CD8-positive, alpha-beta T cell (primary cell): ENCODE measurements at places on chromosomes 5 and 9.

- DNase-seq = no peak
Measured at GRCh38 chr5:126814721-126815404, 37.9 kb downstream of the LMNB1 start.

GRCh38 chr5:138720840-138721239, 32.4 kb upstream of the CTNNA1 start:
- no peak for DNase-seq

DNA sequence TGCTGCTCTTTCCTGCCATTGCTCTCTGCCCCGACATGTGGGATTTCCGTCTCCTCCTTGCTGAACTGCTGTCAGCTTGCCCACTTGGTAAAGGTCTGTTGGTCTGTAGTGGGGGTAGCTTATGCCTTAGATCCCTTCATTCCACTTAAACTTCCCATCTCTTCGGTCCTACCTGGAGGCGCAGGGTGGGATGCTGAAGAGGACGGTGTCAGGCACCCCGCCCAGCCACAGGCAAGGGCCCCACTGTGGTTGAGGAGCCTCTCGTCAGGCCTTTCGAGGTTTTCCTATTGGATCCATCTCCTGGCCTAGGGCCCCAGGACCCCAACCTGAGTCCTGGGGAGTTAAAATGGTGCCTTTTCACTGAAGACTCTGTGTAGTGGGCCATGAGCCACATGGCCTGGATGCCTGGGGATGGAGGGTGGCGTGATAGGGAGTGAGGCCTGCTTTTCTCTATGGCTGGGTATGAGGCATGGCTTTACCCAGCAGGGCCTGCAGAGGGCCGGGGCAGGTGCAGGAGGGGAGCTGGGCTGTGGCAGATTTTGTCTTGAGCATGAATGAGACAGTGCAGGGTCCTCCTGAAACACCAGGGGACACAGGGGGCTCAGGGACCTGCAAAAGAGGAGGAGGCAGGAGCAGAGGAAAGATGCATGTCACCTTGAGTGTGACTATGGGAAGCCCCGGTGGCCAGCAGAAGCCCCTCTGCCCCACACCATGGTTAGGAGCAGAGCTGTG, 25.8 kb upstream of the RNF130 start:
- DNase-seq = no peak

DNA sequence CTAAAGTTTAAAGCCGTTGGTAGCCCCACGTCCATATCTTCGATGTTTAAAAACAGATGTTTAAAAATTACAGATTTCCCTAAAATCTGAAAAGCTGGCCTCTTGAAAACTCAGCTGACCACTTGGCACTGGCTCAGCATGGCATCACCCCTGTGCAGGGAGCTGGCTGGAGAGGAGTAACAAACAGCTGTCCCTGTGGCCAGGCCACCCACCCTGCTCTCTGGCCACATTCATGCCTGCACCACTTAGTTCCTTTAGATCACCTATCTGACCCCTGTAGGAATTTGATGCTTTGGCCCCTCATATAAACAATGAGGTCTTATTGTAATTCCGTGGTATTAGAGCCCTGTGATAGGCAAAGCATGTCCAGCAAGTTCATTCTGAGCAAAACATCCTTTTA, 107.5 kb downstream of the FRMD3 start:
- DNase-seq = no peak

GRCh38 chr9:18371141-18371540, 102.8 kb upstream of the ADAMTSL1 start:
- DNase-seq = no peak
